Stimulated activated CD8-positive, alpha-beta memory T cell treated with anti-CD3 and anti-CD28 coated beads, Interleukin-15, amount 100 ng/mL, for 4 hours (primary cell): ENCODE measurements at places on chromosomes 13 and 19.

DNA sequence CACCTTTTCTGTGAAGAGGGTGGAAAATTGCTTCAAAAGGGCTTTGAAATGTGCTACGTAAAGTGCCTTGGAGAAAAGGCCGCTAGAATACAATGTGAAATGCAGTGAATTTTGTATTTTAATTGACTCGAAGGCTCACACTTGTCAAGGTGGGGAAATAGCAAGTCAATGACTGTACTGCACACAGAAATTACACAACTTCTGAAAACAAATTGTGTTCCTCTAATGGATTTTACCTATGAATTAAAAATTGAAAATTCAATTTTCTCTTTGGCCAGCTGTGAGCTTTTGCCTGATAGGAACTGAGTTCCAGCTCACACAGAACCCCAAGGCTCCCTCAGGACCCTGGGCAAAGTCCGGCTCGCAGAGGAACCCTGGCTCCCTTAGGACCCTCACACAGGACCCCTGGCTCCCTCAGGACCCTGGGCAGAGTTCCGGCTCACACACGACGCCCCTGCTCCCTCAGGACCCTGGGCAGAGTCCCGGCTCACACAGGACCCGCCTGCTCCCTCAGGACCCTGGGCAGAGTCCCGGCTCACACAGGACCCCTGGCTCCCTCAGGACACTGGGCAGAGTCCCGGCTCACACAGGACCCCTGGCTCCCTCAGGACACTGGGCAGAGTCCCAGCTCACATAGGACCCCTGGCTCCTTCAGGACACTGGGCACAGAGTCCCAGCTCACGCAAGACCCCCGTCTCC lies 324.9 kb downstream of the UQCRFS1 start:
- no peak for DNase-seq

- DNase-seq = no peak
Observed at GRCh38 chr13:76164290-76164689, 528.2 kb downstream of the LMO7 start.

GRCh38 chr13:109782066-109782822 lies 4.1 kb downstream of the IRS2 start:
- no peak for DNase-seq

DNA sequence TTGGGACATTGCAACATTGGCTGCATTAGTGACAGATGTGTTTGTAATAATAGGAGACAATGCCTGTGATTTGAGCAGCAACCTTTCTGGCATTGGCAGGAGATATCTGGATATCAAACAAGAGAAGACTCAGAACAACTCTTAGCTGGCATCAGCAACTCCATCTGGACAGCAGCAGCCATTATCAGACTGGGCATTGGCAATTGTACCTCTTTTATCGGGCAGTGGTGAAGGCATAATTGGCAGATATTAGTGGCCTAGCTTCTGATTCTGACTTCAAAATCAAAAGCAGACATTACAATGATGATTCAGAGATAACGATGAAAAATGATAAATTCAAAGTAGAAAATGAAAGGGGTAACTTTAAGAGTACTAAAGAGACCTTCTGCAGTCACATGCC lies 1193.7 kb downstream of the EFNB2 start:
- no peak for DNase-seq

DNA sequence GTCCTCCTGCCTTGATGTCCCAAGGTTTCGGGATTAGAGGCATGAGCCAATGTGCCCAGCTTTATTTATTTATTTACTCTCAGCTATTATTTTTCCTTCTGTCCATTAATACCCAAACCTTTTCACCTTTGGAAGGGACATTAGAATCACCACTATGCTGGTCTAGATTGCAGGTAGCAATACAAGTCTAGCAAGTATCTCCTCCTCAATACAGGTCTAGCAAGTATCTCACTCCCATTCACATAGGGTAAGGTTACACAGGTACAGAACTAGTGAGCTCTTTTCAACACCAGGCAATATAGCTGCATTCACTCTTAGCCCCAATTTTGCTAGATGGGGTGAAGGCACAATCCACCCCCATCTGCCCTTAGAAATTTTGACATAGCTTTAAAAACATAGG lies 17.4 kb upstream of the SPRYD7 start:
- DNase-seq = no peak

- no peak for DNase-seq
Observed at GRCh38 chr13:69010789-69011188, 1096.8 kb upstream of the ATXN8OS start.

GRCh38 chr13:108959234-108959633 lies 329.8 kb downstream of the MYO16 start:
- no peak for DNase-seq

DNA sequence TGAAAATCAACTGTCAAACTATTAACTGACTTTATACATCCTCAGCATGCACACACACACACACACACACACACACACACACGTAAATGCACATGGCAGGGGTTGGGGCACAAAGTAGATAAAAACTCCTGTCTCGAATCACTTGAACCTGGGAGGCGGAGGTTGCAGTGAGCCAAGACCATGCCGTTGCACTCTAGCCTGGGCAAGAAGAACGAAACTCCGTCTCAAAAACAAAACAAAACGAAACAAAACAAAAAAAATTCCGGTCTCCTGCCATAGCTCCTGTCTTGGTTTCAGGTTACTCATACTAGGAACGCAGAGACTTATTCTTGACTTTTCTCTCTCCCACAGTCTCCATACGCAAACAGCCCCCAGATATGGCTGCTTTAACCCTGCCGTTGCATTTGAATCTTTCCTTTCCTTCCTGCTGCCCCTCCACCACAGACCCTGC lies 148.9 kb downstream of the SHISA2 start:
- no peak for DNase-seq

DNA sequence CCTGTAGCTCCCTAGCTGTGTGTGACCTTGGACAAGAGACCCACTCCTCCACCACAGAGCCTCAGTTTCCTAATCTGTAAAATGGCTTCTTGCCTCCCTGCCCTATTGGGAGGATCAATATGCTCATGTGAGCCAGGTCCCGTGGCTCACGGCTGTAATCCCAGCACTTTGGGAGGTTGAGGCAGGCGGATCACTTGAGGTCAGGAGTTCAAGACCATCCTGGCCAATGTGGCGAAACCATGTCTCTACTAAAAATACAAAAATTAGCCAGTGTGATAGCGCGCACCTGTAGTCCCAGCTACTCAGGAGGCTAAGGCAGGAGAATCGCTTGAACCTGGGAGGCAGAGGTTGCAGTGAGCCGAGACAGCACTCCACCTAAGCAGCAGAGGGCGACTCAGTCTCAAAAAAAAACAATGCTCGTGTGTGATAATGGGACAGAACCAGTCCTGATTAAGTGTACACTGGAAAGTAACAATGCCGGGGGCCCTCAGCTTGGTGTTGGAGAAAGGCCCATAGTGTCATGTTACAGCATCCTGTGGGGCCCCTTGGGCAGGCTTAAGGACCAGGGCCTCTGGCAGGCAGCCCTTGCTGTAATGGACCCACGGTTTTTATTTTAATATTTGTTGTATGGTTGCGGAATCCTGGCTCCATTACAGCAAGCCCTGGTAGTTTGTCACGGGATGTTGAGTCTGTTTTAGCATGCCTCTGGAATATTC lies 6.8 kb downstream of the RPS11 start:
- no peak for DNase-seq

DNA sequence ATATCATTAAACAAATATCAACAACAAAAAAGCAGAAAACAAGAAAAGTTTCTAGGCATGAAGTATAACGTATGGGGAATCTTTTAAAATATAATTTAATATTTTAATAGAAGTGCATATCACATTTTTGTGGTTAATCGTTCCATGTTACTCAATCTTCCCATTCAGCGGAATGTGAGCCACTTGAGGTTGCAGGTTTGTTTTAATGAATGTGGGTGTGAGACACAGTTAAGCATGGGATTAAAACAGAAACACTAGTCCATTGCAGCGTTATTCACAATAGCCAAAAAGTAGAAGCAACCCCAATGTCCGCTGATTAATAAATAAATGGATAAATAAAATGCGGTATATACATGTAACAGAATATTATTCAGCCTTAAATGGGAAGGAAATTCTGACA lies 146.0 kb downstream of the NDFIP2 start:
- DNase-seq = no peak

DNA sequence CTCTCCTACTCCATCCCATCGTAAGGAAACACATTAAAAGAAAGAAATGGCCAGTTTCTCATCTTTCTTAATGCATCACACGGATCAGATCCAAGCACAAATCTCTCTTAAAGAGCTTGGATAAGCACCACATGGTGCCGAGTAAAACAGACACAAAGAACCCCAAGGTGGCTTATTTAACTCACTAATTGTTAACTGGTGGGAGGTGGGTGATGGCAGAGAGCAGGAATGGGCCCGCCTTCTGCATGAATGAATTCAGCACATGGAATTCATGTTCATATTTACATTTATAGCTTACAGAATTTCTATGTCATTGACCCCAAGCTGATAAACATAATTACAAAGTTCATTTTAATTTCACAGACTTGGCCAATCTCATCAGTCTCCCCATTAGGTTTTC lies 89.9 kb downstream of the MZT1 start:
- no peak for DNase-seq

DNA sequence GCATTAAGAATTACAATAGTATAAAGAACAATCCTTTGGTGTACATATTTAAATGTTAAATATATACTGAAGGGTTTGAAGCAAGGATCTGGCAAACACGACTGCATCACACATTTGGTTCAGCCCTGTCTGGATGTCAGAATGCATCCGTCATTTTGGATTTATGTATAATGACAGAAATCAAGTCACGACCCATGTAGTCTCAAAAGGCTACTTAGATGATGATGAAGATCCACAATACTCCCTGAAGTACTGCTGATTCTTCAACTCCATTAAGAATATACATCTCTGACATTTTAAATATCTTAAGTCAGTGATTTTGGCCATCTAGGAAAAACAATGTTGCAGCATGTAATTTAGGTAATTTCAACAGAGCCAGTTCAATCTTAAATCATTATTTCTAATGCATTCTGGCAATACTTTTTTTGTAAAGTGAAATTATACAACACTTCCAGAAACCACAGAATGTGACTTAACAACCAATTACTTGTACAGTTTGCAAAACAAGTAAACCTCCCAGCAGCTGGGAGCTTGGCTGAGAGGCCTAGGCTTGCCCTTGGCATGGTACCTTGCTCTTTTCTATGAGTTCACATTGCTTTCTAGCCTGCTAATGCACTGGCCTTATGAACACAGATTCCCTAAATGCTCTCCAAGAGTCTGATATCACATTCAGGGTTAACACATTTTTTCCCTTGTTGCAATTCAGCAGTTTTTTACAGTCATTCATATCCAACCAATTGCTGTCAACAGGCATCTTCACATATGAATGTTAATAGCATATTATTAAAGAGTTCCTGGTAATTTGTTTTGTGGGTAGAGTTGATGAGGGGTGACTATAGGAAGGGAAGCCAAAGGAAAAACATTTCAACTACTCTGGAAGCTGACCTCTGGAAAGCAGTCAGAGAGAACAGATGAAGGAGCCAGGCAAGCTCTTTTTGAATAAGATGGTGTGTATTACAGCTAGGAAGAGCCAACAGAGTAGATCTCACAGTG lies 175.2 kb downstream of the ENOX1 start:
- no peak for DNase-seq

DNA sequence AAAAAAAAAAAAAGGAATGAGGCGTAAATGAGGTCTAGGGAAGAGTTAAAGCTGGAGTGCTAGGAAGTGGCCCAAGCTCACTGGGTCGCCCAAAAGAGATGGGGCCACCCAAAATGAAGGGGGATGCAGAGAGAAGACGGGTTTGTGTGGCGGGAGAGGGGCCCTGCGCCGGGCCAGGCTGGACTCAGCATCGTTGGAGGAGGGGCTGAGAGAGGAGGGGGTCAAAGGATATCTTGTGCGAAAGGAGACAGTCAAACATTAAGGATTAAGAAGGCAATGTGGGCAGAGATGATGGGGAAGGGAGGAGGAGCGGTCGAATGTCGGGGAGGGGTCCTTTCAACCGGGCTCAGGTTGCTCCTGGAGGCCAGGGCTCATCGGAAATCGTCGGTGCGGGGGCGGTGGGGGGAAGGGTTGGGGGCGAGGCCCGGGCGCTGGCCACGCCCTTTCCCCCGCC lies 825 bp upstream of the CARM1 start:
- no peak for DNase-seq

GRCh38 chr19:44845286-44845611 lies 848 bp upstream of the NECTIN2 start:
- DNase-seq = no peak

DNA sequence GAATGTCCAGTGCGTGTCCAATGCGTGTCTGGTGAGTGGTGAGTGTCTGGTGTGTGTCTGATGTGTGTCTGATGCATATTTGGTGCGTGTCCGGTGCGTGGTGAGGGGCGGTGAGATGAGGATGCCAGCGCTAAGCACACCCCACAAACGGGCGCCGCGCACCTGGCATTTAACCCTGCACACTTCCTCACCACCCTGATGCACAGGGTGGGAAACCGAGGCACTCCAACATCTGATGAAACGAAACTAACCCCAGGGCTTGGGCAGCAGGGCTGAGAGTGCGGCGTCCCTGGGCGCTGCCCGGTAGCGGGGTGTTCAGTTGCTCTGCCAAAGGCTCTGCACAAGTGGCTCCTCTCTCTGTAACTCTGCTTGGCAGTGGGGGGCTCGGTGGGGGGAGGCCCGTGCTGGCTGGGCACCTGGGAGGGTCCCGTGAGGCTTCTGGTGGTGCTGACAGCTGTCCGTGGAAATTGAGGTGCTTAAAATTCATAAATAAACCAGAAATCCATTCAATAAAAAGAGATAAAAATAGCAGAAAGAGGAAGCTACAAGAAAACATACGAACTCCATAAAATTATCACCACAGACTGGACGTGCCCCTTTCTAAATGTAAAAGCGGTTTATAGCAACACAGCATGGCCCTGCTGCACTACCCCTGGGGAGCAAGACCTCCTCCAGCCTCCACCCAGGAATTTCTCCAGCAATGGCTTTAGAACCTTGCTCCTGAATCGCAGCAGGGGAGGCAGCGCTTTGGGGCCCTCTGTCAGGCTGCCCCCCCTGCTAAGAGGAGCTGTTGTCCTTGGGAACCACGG lies 76.0 kb downstream of the RASA3 start:
- DNase-seq = no peak

GRCh38 chr13:33548069-33548468 lies 262.5 kb upstream of the STARD13 start:
- DNase-seq = no peak

DNA sequence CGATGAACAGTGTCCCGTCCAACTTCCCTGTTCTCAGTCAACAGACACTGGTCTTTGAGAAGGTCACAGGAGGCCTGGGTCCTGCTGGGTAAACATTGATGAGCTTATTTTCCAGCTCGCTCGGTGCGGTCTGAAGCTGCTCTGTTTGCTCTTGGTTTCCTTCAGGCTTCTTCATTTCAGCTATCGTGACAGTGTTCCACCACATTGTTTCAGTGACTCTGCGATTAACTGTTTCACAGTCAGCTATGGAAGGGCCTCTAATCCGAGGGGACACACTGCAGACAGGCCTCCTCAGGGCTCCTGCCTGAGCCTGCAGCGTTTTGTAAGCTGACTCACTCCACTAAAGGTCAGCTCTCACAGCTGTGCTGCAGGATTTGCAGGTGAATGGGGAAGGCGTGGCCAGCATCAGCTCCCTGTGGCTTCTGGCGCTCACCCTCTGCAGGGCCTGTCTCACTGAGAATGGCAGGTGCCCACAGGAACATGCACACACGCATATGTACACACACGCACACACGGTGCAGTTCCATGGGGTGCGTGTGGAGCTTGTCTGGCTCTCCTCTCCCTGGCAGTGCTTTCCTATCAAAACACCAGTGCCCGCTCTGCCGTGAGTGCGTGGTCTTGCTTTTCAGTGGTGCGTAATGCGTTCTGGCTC lies 62.9 kb upstream of the MCF2L start:
- DNase-seq = no peak
